ENCODE measurements at places on chromosomes 7 and 10. TPM values are rescaled to one million over a fixed set of nuclear protein-coding genes. Genes with fewer than 3 reads are reported as not detected.

GRCh38 chr10:79983286-79983909 lies 34.5 kb upstream of the SFTPD start:
- H3K27me3 ChIP-seq, result peaks cover 77% of the 10 kb centered on the region
- H3K36me3 ChIP-seq, result no peaks in the 10 kb centered on the region
- H3K4me1 ChIP-seq, result peaks cover 23% of the 10 kb centered on the region
- no peak overlapping the region for H3K27ac ChIP-seq
- DNase-seq, result no peak
- H3K4me3 ChIP-seq, result no peak overlapping the region

Gene DYNC1I1
- total RNA-seq, result 1.6 TPM

DNA sequence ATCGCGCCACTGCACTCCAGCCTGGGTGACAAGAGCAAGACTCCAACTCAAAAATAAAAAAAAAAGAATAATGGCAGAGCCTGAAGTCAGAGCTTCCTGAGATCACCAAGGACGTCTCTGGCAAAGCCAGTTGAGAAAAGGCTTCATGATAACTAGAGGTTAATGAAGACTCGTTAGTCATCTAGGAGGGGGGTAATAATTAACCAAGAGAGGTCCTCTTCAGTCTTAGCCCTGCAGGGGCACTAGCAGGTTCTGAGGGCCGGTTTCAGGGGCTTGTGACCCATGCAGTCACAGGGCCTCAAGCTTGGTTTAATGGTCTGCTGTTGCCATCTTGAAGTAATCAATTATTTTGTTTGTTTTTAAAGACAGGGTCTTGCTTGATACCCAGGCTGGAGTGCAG lies 28.6 kb upstream of the PROSER2 start:
- H3K27ac ChIP-seq, result no peak overlapping the region
- H3K36me3 ChIP-seq, result no peaks in the 10 kb centered on the region
- H3K4me3 ChIP-seq, result no peak overlapping the region
- DNase-seq, result no peak
- no peaks in the 10 kb centered on the region for H3K27me3 ChIP-seq
- no peaks in the 10 kb centered on the region for H3K4me1 ChIP-seq

GRCh38 chr10:21953585-21954057 lies 49.9 kb downstream of the DNAJC1 start:
- peaks cover 17% of the 10 kb centered on the region for H3K4me1 ChIP-seq
- H3K27me3 ChIP-seq, result no peaks in the 10 kb centered on the region
- DNase-seq, result peak; percentile 39
- H3K27ac ChIP-seq, result no peak overlapping the region
- no peaks in the 10 kb centered on the region for H3K36me3 ChIP-seq

DNA sequence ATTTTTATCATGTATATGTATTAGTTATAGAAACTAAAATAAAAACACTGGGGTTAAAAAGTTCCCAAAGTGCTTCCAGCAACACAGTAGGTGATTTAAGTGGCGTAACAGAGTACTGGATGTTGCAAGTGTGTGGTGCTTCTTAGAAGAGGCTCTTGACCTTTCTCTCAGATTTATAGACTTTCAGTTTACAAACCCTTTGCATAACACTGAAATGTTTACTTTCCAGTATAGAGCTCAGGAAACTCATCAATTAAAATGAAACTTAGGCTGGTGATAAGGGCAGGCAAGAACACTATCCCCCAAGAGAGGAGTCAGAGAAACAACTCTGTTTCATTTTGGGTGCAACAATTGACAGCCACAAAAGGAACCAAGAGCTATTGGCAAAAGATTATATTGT lies 27.5 kb upstream of the SMC3 start:
- no peaks in the 10 kb centered on the region for H3K36me3 ChIP-seq
- DNase-seq, result no peak
- H3K4me1 ChIP-seq, result no peaks in the 10 kb centered on the region
- no peak overlapping the region for H3K27ac ChIP-seq

Gene FGFBP3
- total RNA-seq, result 1.5 TPM

DNA sequence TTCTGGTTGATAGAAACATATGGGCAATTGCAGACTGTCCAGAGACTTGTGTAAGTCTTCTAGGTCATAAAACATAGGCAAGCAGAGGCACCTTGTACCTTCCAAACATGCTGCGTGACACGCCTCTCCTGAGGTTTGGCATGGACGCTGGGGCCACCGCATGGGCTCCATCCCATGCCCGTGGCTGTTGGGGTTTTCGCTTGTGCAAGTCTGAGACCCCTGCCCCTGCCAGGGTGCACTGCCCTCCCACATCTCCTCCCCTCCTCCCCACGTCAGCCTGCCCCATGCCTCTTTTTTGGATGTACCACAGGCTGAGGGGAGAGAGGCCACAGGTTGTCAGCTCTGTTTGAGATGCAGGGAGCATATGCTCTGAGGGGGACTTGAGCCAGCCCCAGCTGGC lies 19.0 kb downstream of the EIF3B start:
- no peaks in the 10 kb centered on the region for H3K27me3 ChIP-seq
- no peak for DNase-seq
- no peak overlapping the region for H3K4me3 ChIP-seq
- no peaks in the 10 kb centered on the region for H3K4me1 ChIP-seq

DNA sequence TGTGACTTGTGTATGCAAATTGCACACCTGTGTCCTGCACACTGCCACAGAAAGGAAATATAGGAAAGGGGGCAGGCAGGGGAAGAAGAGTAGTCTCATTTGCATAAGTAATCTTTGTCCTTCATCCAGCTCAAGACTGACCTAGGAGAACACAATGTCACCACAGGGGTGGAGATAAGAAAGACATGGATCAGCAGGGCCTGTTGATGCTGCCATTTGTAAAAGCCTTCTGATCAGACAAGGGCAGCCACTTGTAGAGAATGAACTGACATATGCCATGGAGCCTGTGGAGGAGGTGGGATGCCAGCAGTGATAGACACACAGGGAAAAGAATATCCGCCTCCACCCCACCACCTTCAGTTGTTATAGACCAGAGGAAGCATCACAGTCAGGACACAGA lies 528.9 kb downstream of the HTR7 start:
- no peaks in the 10 kb centered on the region for H3K4me1 ChIP-seq
- no peak overlapping the region for H3K4me3 ChIP-seq
- no peak overlapping the region for H3K27ac ChIP-seq
- H3K36me3 ChIP-seq, result no peaks in the 10 kb centered on the region
- DNase-seq, result no peak

GRCh38 chr7:34242391-34242790 lies 337.1 kb downstream of the BMPER start:
- H3K27me3 ChIP-seq, result no peaks in the 10 kb centered on the region
- H3K36me3 ChIP-seq, result no peaks in the 10 kb centered on the region
- no peak overlapping the region for H3K4me3 ChIP-seq

DNA sequence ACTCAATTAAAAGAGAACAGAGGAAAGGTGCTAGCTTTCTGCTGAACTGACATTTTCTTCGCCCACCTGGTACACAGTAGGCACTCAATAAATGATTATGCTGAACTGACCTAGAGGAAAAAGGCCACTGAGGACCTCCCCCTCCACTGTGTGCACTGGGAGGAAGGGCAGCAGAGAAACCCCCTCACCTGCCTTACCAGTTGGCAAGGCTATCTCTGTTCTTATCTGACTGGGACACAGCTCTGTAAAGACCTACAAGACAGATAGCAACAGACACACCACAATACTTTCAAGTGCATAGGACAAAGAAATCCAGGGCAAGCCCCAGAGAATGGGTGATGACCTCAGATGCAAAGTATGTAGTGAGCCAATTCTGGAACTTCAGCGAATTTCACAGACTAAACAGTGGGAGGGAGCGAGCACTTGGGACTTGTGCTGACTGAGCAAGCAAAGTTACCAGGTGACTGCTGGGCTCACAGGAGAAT lies 30.4 kb downstream of the PDLIM1 start:
- DNase-seq, result no peak
- peak overlapping the region; percentile 53 for H3K27ac ChIP-seq
- H3K4me3 ChIP-seq, result no peak overlapping the region
- H3K36me3 ChIP-seq, result peaks cover 52% of the 10 kb centered on the region
- no peaks in the 10 kb centered on the region for H3K27me3 ChIP-seq
- H3K4me1 ChIP-seq, result peaks cover 11% of the 10 kb centered on the region

DNA sequence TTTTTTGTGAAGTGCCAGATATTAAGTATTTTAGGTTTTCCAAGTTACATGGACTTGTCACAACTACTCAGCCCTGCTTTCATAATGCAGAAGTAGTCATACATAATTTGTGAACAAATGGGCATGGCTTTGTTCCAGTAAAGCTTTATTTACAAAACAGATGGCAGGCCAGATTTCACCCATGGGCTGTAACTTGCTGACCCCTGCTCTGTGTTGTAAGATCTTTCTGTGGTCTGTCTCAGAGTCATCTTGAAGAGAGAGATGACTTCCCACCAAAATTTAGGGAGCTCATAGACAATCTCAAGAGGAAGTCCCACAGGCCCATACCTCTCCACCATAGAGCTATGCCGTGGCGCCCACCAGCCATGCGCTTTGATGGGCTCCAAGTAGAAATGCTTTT lies 616.1 kb downstream of the LRMDA start:
- H3K4me3 ChIP-seq, result no peak overlapping the region
- H3K4me1 ChIP-seq, result peaks cover 4% of the 10 kb centered on the region
- no peaks in the 10 kb centered on the region for H3K36me3 ChIP-seq
- no peaks in the 10 kb centered on the region for H3K27me3 ChIP-seq
- no peak overlapping the region for H3K27ac ChIP-seq

GRCh38 chr7:96441436-96442084 lies 119.7 kb upstream of the SLC25A13 start:
- no peak overlapping the region for H3K27ac ChIP-seq
- H3K27me3 ChIP-seq, result no peaks in the 10 kb centered on the region
- no peaks in the 10 kb centered on the region for H3K4me1 ChIP-seq

DNA sequence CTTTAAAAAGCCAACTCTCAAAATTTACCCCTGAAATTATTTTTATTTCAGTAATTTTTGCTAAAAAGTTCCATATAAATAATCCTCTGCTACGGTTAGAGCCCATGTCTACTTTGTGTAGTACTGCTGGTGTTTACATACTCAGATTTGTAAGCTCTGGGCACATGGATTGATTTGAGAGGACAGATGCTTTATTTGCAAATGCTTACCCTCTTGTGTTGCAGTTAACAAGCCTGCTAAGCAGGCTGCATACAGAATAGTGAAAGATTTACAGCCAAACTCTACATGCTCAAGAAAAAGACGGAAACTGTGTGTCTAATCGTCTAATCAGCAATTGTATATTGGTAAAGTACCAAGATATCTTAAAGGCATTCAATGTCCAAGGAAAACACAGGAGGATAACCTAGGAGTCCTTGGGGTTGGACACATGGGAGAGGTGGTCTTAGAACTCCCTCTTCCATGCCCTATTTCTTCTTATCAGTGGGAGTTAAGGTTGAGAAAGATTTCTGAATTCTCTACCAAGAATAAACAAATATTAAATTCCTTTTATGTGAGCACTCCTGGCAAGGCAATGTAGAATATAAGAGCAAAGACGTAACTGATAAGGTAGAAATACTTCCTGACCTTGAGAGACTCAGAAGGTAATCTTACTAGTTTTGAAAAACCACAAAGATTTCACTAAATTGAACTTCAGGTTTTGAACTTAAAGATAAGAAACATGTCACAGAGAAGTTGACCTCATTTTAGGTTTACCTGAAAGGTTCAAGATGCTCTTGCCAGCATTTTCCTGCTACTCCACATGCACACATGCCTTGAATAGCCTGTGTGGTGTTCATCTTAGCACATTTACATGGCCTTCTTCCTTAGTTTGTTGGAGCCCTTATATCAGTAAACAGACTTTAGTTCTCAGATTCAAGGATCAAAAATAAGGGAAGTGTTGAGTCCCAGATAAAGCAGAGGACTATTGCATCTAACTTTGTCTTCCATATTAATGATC lies 1216.5 kb downstream of the SORCS3 start:
- no peaks in the 10 kb centered on the region for H3K36me3 ChIP-seq
- no peak overlapping the region for H3K4me3 ChIP-seq
- H3K27me3 ChIP-seq, result no peaks in the 10 kb centered on the region
- DNase-seq, result no peak

Gene TET1
- total RNA-seq, result 1.5 TPM

- H3K4me1 ChIP-seq, result peaks cover 11% of the 10 kb centered on the region
- H3K27me3 ChIP-seq, result peaks cover 11% of the 10 kb centered on the region
- no peak for DNase-seq
- no peaks in the 10 kb centered on the region for H3K36me3 ChIP-seq
- H3K4me3 ChIP-seq, result no peak overlapping the region
These were observed 17.3 kb downstream of the CAMK2B start for GRCh38 chr7:44307905-44308595.

- H3K27me3 ChIP-seq, result no peaks in the 10 kb centered on the region
- H3K27ac ChIP-seq, result no peak overlapping the region
- H3K36me3 ChIP-seq, result no peaks in the 10 kb centered on the region
- no peaks in the 10 kb centered on the region for H3K4me1 ChIP-seq
These were observed 68.5 kb upstream of the FERD3L start for GRCh38 chr7:19213746-19214145.

- H3K27me3 ChIP-seq, result no peaks in the 10 kb centered on the region
- DNase-seq, result no peak
- H3K36me3 ChIP-seq, result no peaks in the 10 kb centered on the region
- no peak overlapping the region for H3K27ac ChIP-seq
These were observed 17.5 kb downstream of the CCNY start for GRCh38 chr10:35353805-35354204.

Gene NCF1
- total RNA-seq, result 8.7 TPM

DNA sequence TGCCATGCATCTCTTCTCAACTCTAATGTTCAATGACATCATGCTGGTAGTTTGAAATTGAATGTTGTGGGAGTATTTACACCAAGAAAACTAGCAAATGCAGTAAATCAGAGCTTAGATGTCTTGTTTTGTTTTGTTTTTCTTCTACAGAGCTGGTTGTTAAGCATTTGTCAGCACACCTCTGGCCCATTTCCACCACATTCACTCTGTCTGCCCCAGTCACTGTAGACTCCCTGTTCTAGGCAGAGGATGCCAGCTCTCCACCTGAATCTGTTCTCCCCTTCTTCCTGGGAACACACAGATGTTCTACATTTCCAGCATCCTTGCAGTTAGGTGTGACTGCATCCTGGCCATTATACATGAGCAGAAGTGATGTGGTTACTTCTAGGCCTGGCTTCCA lies 4.1 kb upstream of the ARHGAP22 start:
- H3K4me3 ChIP-seq, result no peak overlapping the region
- peaks cover 43% of the 10 kb centered on the region for H3K4me1 ChIP-seq
- H3K27me3 ChIP-seq, result peaks cover 6% of the 10 kb centered on the region
- no peak for DNase-seq
- no peak overlapping the region for H3K27ac ChIP-seq
- no peaks in the 10 kb centered on the region for H3K36me3 ChIP-seq

Gene TMEM229A
- total RNA-seq, result 0.13 TPM

Data from left lung (tissue), 14 donors.